ENCODE measurements at places on chromosomes 5 and 9.

- no peak for DNase-seq
These were observed 13.2 kb downstream of the DOCK8 start for GRCh38 chr9:227860-228259.

- peak; percentile 43 for DNase-seq
These were observed 1.3 kb downstream of the ENC1 start for GRCh38 chr5:74638970-74639806.

- no peak for DNase-seq
These were observed 29.5 kb downstream of the DMAC1 start for GRCh38 chr9:7770111-7770510.

DNA sequence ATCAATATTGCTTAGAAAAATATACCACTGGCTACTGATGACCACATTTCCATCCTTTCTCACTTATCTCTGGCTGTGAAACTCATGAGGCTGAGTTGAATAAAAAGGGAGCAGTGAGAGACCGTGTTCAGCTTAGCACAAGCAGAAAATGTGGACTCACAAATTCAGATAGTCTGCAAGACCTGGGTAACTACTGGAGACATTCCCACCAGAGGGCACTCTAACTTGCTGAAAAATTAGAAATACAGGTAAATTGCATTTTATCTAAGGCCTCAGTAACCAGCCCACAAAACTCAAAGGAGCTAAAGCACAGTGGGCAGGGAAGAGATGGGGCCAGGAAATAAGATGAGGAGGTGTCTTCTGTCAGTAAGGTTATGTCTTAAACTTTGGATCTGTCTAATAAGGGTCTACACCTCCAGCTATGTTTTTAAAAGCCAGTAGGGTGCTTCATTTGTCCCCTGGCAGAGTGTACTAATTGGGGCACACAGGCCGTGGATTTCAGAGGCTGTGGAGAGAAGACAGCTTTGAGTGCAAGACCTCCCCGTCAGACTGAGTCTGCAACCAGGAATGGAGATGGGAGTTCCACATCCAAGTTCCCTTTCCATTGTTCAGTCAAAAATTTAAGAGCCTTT is 8.7 kb upstream of the NDUFB6 start:
- peak; percentile 64 for DNase-seq

DNA sequence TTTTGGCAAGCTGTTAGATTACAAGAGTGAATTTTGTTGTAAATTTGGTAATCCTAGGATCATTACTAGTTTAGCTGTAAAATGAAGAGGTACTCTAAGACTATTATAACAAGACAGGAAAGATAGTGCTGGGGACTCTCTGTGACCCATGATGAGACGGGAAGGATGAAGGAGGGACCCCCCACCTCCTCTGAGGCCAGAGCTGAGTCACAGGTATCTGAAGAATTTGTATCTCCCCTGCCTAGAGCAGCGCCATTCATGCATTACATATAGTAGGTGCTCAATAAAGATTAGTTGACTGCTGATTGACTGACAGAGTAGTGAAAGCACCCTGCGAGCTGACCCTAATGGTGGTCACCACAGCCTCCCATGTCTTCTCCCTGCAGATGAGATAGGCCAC is 202.8 kb downstream of the SNX18 start:
- no peak for DNase-seq

DNA sequence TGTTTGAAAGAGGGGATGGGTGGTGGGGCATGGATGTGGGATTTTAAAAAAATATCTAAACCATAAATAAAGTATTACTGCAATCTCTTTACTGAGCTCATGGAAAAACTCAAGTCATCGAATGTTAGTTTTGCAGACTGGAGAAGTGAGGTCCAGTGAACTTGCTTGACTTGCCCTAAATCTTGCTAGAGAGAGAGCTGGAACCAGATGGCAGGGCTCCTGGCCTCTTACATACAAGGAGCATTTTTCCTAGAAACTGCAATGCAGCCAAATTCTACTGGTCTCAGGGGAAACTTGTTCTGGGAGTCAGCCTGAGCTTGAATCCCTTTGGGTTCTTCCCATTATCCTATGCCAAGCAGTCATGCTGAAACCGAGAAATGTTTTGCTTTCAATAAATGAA is 2.9 kb upstream of the TGFBI start:
- peak; percentile 35 for DNase-seq
